ENCODE measurements at places on chromosomes 13 and 19. TPM values are rescaled to one million over a fixed set of nuclear protein-coding genes. Genes with fewer than 3 reads are reported as not detected.
A peak's percentile ranks its signal among the peaks of the same experiment; 100 is the strongest.

- H3K4me1 ChIP-seq: peaks cover 24% of the 10 kb centered on the region
- H3K27ac ChIP-seq: no peak overlapping the region
- no peak overlapping the region for H3K4me3 ChIP-seq
- no peaks in the 10 kb centered on the region for H3K27me3 ChIP-seq
- no peaks in the 10 kb centered on the region for H3K36me3 ChIP-seq
- DNase-seq: no peak
Observed at GRCh38 chr13:106241974-106242953, 293.2 kb downstream of the EFNB2 start.

- no peak for DNase-seq
- H3K27ac ChIP-seq: no peak overlapping the region
- H3K4me1 ChIP-seq: no peaks in the 10 kb centered on the region
- H3K36me3 ChIP-seq: no peaks in the 10 kb centered on the region
- H3K27me3 ChIP-seq: peaks cover 9% of the 10 kb centered on the region
- H3K4me3 ChIP-seq: no peak overlapping the region
Observed at GRCh38 chr19:31171936-31172335, 177.3 kb downstream of the TSHZ3 start.

DNA sequence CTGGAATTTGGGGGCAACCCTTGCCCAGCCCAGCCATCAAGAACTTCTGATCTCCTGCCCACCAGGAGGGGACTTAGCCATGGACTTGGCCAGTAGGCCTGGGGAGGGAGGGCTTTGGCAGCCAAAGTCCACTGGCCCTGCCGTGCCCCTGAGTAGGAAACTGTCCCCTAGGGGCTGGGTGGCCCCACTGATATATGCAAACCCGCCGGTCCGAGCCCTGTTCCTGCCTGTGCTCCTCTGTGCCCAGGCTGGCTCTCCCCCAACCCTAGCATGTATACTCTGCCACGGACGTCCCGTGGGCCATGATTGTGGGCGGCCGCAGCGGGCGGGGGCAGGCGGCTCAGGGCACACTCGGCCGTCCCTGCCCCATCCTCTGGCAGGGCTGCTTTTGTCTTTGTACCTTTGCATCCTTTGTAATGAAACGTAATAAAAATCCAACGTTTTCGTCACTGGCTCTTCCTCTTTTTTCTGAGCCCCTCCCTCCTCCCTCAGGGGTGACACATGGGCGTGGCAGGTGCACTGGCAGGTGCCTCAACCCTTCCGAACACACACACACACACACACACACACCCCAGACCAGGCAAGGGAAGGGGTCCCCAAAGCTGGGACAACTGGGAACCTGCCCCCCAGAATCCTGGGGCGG, 9.1 kb downstream of the COMP start:
- no peak for DNase-seq
- H3K27me3 ChIP-seq: peaks cover 65% of the 10 kb centered on the region

GRCh38 chr13:50126263-50126992, 111.2 kb downstream of the KCNRG start:
- H3K4me3 ChIP-seq: peak overlapping the region; percentile 89
- peaks cover 67% of the 10 kb centered on the region for H3K4me1 ChIP-seq
- no peak overlapping the region for H3K27ac ChIP-seq
- no peak for DNase-seq

GRCh38 chr19:17323964-17324332, 10.7 kb downstream of the ANO8 start:
- no peak for DNase-seq
- H3K27me3 ChIP-seq: peaks cover 5% of the 10 kb centered on the region
- no peak overlapping the region for H3K27ac ChIP-seq
- peaks cover 6% of the 10 kb centered on the region for H3K4me1 ChIP-seq
- H3K4me3 ChIP-seq: no peak overlapping the region

GRCh38 chr19:6868351-6868750, 19.0 kb upstream of the ADGRE1 start:
- H3K4me1 ChIP-seq: peaks cover 4% of the 10 kb centered on the region
- peaks cover 67% of the 10 kb centered on the region for H3K27me3 ChIP-seq
- H3K4me3 ChIP-seq: no peak overlapping the region
- DNase-seq: no peak
- H3K36me3 ChIP-seq: no peaks in the 10 kb centered on the region

GRCh38 chr13:94901070-94901469, 188.7 kb upstream of the SOX21 start:
- H3K4me1 ChIP-seq: no peaks in the 10 kb centered on the region
- H3K27me3 ChIP-seq: no peaks in the 10 kb centered on the region
- H3K27ac ChIP-seq: no peak overlapping the region
- DNase-seq: no peak
- H3K4me3 ChIP-seq: no peak overlapping the region
- no peaks in the 10 kb centered on the region for H3K36me3 ChIP-seq

GRCh38 chr19:489418-490196, 6.7 kb upstream of the MADCAM1 start:
- peaks cover 37% of the 10 kb centered on the region for H3K4me1 ChIP-seq
- H3K27me3 ChIP-seq: peaks cover 7% of the 10 kb centered on the region
- no peak overlapping the region for H3K27ac ChIP-seq
- H3K4me3 ChIP-seq: peak overlapping the region; percentile 82

DNA sequence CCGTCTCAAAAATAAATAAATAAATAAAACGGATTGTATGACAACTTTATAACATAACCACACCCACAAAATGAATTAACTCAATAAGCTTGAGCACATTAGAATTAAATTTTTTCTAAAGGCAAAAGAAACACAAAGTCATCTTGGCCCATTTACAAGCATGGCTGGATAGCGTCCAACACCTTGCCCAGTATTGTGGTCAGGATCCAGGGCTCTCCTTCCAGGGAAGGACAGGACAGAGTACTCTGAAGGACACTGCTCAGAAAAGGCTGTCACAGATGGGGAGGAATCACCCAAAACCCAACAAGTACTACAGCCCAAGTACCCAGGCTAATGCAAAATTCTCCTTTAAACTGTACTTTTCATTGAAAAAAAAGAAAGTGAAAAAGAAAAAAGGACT, 27.1 kb downstream of the SUGP2 start:
- no peak overlapping the region for H3K27ac ChIP-seq

GRCh38 chr19:1172353-1173158, 1.5 kb downstream of the SBNO2 start:
- H3K4me3 ChIP-seq: peak overlapping the region; percentile 81
- DNase-seq: no peak
- H3K36me3 ChIP-seq: peaks cover 7% of the 10 kb centered on the region
- H3K27me3 ChIP-seq: no peaks in the 10 kb centered on the region
- peaks cover 35% of the 10 kb centered on the region for H3K4me1 ChIP-seq

GRCh38 chr13:92590503-92590908, 636.1 kb upstream of the GPC6 start:
- DNase-seq: no peak
- H3K4me1 ChIP-seq: peaks cover 4% of the 10 kb centered on the region
- no peak overlapping the region for H3K27ac ChIP-seq
- H3K27me3 ChIP-seq: no peaks in the 10 kb centered on the region

GRCh38 chr19:50555450-50556281, 12.6 kb downstream of the LRRC4B start:
- H3K4me1 ChIP-seq: peaks cover 36% of the 10 kb centered on the region
- H3K36me3 ChIP-seq: no peaks in the 10 kb centered on the region
- no peak for DNase-seq
- no peaks in the 10 kb centered on the region for H3K27me3 ChIP-seq
- H3K27ac ChIP-seq: no peak overlapping the region
- H3K4me3 ChIP-seq: peak overlapping the region; percentile 73

GRCh38 chr19:3283246-3283751, 58.8 kb downstream of the CELF5 start:
- no peaks in the 10 kb centered on the region for H3K4me1 ChIP-seq
- no peaks in the 10 kb centered on the region for H3K36me3 ChIP-seq
- H3K4me3 ChIP-seq: no peak overlapping the region

DNA sequence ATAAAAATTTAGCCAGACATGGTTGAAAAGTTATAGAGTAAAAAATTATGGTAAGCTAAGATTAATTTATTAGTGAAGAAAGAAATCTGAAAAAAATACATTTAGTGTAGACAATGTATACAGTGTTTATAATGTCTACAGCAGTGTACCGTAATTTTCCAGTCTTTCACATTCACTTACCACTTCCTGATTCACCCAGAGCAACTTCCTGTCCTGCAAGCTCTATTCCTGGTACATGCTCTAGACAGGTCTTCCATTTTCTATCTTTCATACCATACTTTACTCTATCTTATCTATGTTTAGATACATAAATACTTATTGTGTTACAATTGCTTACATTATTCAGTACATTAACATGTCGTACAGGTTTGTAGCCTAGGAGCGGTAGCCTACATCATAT, 1387.8 kb upstream of the ATXN8OS start:
- H3K4me1 ChIP-seq: peaks cover 13% of the 10 kb centered on the region
- no peaks in the 10 kb centered on the region for H3K36me3 ChIP-seq
- no peak overlapping the region for H3K27ac ChIP-seq
- H3K4me3 ChIP-seq: no peak overlapping the region
- DNase-seq: no peak
- no peaks in the 10 kb centered on the region for H3K27me3 ChIP-seq

Gene CNFN
- 2.2 TPM for total RNA-seq

Gene ADAMTSL5
- not detected for total RNA-seq

Gene F2RL3
- total RNA-seq: not detected
